NCI-H446 treated with DMSO at 0.1 percent for 48 hours (cell line): ENCODE measurements at places on chromosomes 2 and 18.

DNA sequence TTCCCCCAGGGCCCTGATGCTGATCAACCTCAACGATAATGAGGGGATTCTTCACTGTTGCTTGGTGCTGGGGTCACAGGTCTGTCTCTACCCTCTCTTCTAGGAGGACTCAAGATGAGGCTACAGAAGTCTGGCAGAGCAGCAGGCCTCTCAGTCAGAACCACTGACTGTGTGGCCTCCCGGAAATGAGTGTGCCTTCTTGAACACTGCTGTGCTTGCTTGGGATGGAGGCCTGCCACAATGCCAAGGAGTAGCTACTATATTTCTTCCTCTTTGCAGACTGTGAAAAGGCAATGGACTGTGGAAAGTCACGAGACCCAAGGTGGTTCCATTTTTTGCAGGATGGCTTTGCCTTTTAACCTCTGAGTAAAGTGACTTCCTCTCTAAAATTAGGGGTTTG is 5.8 kb upstream of the HOXD1 start:
- no peak for DNase-seq

DNA sequence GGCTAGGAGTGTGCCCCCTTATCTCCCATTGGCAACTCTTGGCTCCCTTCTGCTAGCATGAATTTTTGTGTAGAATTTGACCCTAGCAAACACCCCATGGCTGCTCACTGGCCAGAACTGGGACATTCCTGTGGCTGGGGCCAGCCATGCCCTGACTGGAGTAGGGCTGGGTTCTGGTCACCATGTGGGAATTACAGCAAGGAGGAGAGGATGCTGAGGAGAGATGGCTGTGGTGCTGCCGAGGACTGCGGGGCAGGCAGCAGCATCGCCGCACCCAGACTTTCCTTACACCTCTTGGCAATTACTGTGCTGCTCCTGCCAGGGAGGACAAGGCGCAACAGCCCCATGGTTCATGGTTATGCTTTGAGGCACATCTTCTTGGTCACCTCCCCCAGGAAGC is 12.7 kb downstream of the KCNF1 start:
- no peak for DNase-seq

DNA sequence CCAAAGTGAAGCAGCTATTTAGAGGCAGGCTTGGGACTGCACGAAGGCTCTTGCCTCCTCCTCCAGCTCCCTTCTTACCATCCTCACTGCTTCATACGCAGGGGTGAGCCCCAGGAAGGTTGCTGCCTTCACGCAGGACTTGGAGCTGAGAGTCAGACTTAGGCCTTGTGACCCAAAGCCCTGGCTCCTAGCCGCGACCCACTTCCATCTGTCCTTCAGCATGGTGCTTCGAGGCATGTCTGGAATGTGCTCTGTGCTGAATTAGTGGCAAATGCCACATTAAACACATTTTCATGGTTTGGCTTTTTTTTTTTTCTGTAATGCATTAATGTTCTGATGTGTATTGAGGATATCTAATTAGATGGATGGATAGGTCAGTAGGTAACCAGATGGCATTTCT is 37.5 kb downstream of the ITGB1BP1 start:
- DNase-seq = no peak

GRCh38 chr18:50788284-50788683 is 31.5 kb downstream of the MRO start:
- DNase-seq = no peak

DNA sequence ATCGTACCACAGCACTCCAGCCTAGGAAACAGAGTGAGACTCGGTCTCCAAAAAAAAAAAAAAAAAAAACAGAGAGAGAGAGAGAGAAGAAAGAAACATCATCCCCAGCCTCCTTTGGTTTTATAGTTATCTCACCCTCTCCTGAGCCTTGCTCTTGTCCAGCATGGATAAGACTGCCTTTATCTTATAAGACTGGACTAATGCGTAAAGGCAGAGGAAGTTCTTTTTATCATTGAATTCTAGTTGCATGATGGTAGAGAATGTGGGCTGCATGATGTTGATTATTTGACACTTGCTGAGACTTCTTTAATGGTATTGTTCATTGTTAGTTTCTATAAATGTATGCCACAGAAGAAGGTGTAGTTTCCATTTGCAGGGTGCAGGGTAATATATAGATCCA is 124.4 kb downstream of the ZBTB7C start:
- DNase-seq = no peak
